ENCODE measurements at places on chromosomes 2 and 18. TPM values are rescaled to one million over a fixed set of nuclear protein-coding genes. Genes with fewer than 3 reads are reported as not detected.

DNA sequence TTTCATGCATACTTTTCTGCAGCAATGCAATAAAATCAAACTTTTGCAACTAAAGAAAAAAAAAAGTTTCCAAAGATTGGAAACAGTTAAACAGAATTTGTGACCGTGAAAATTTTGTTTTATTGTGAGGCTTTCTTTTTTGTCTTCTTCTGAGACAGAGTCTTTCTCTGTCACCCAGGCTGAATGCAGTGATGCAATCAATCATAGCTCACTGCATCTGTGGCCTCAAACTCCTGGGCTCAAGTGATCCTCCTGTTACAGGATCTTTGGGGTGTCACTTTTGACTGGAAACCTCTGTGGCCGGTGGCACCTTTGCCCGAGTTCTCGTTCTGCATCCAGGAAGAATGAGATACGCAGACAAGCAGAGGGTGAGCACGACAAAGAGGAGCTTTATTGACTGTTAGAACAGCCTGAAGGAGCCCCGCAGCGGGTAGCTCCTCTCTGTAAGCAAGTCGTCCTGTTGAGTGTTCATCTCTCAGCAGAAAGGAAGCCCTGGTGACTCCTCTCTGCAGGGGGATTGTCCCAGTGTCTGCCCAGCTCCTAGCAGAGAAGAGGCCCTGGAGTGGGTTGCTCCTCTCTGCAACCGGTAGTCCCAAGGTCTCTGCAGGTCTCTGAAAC lies 16.9 kb upstream of the ILKAP start:
- DNase-seq, result no peak

GRCh38 chr2:144414324-144414845 lies 105.5 kb downstream of the ZEB2 start:
- DNase-seq, result no peak

DNA sequence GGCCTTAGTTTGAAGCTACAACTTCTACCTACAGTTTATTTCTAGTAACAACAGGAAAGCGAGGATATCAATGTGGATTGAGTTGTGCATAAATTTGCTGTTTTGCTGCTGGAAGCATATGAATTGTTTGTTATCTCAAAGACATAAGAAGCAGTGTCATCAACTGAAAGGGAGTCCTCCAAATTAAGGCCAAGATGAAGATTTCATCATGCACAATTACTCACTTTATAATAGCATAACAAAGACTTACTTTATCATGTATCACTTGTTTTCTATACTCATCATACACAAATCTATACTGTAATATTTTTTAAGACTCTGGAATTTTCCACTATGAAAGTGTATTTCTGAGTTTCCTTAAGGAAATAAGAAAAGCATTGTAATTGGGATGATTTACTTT lies 136.1 kb upstream of the FANCL start:
- no peak for DNase-seq

DNA sequence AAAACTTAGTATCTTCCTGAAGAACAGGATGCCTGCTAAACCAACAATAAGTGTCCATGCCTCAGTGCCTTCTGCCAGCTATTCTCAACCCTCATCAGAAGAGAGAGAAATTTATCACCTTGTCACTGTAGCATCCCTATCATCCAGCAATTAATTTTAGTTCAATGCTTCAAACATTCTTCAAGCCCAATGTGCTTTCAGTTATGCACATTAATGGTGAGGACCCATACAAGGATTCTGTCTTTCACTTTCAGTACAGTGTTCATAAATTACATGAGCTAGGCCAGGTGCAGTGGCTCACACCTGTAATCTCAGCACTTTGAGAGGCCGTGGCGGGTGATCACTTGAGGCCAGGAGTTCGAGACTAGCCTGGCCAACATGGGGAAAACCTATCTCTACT lies 47.0 kb upstream of the MSH6 start:
- no peak for DNase-seq

INHBB gene
- total RNA-seq, result 0.13 TPM

TEKT4 gene
- total RNA-seq, result not detected
